Activated CD8-positive, alpha-beta memory T cell treated with anti-CD3 and anti-CD28 coated beads, Interleukin-2, amount 10 ng/mL, durations not matched to agents 7 days and 5 days (primary cell): ENCODE measurements at places on chromosomes 3 and 15. TPM values are rescaled to one million over a fixed set of nuclear protein-coding genes. Genes with fewer than 3 reads are reported as not detected.
A peak's percentile ranks its signal among the peaks of the same experiment; 100 is the strongest.

GRCh38 chr15:68543165-68544008 lies 35.4 kb upstream of the CORO2B start:
- no peak overlapping the region for H3K4me3 ChIP-seq
- H3K27me3 ChIP-seq: peaks cover 41% of the 10 kb centered on the region
- H3K4me1 ChIP-seq: peaks cover 3% of the 10 kb centered on the region
- no peak for DNase-seq
- no peak overlapping the region for H3K27ac ChIP-seq

- no peak for DNase-seq
- no peaks in the 10 kb centered on the region for H3K4me1 ChIP-seq
- no peak overlapping the region for H3K27ac ChIP-seq
- H3K4me3 ChIP-seq: no peak overlapping the region
Observed at GRCh38 chr3:144265542-144266100, 294.0 kb downstream of the DIPK2A start.

Gene SLC27A2
- 36.4 TPM for total RNA-seq

- no peaks in the 10 kb centered on the region for H3K4me1 ChIP-seq
- no peak overlapping the region for H3K4me3 ChIP-seq
- peaks cover 64% of the 10 kb centered on the region for H3K27me3 ChIP-seq
- H3K27ac ChIP-seq: no peak overlapping the region
- H3K36me3 ChIP-seq: no peaks in the 10 kb centered on the region
Observed at GRCh38 chr15:44034933-44035624, 160.0 kb downstream of the FRMD5 start.

DNA sequence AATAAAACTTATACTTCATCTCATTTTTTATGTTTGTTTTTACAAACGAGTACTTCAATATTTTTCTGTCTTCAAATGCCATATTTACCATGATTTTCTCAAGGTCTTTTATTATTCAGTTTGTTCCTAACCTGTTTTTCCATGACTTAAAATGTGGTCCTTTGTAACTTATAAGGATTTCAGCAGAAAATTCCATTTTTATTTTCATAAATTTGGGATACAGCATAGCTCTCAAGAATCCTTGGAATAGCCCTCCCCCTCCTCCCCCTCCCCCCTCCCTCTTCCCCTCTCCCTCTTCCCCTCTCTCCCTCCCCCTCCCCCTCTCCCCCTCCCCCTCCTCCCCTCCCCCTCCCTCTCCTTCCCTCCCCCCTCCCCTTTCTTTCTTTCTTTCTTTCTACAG lies 14.9 kb upstream of the STX19 start:
- no peak overlapping the region for H3K4me3 ChIP-seq
- H3K27me3 ChIP-seq: no peaks in the 10 kb centered on the region
- no peaks in the 10 kb centered on the region for H3K4me1 ChIP-seq
- H3K27ac ChIP-seq: no peak overlapping the region
- H3K36me3 ChIP-seq: peaks cover 21% of the 10 kb centered on the region

DNA sequence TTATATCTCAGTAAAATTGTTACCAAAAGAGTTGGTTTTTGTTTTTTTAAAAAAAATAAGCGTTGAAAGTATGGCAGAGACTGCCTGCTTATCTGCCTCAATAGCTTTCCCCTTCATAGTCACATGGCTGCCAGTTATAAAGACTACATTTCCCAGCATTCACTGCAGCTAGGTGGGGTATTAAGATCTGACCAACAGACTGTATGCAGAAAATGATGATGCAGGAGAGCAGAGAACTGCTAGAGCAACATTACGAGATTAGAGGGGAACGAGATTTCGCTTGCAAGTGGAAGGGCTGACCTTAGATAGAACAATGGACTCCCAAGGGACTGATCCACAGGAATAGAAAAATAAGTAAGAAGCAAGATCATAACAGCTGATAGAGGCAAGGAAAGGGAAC lies 14.3 kb downstream of the RHOA start:
- no peak for DNase-seq
- H3K4me1 ChIP-seq: peaks cover 62% of the 10 kb centered on the region
- no peaks in the 10 kb centered on the region for H3K27me3 ChIP-seq
- H3K4me3 ChIP-seq: no peak overlapping the region
- H3K27ac ChIP-seq: peak overlapping the region; percentile 30
- peaks cover 52% of the 10 kb centered on the region for H3K36me3 ChIP-seq

GRCh38 chr3:86991840-86992435 lies 989 bp upstream of the VGLL3 start:
- H3K27ac ChIP-seq: no peak overlapping the region
- DNase-seq: no peak
- no peaks in the 10 kb centered on the region for H3K36me3 ChIP-seq
- no peak overlapping the region for H3K4me3 ChIP-seq
- H3K27me3 ChIP-seq: peaks cover 25% of the 10 kb centered on the region

- peak; percentile 69 for DNase-seq
- H3K4me3 ChIP-seq: no peak overlapping the region
- H3K36me3 ChIP-seq: peaks cover 2% of the 10 kb centered on the region
- H3K27me3 ChIP-seq: peaks cover 54% of the 10 kb centered on the region
- H3K27ac ChIP-seq: peak overlapping the region; percentile 17
Observed at GRCh38 chr15:91311986-91312385, 211.9 kb downstream of the SV2B start.

DNA sequence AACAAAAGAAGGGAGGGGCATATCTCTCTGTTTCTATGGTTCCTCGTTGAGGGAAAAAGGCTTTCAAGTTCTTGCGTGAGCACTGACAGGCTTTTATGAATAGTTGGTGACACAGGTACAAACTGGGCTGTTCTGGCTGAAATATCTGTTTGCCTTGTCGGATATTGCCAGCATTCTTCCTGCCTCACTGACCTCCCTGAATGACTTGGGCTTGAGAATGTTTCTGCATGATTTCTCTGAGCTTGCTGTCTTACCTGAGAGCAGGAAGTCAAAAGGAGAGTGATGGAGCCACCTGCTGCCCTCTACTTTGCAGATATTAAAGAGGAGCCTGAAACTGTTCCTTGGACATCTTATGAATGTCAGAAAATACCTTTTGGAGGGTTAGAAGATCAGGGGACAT lies 4.8 kb downstream of the GCNT3 start:
- H3K27me3 ChIP-seq: peaks cover 45% of the 10 kb centered on the region
- peaks cover 3% of the 10 kb centered on the region for H3K36me3 ChIP-seq
- no peak overlapping the region for H3K4me3 ChIP-seq

- H3K36me3 ChIP-seq: no peaks in the 10 kb centered on the region
- no peak overlapping the region for H3K4me3 ChIP-seq
- no peaks in the 10 kb centered on the region for H3K4me1 ChIP-seq
- H3K27ac ChIP-seq: no peak overlapping the region
Observed at GRCh38 chr3:190074817-190075216, 45.9 kb downstream of the P3H2 start.

DNA sequence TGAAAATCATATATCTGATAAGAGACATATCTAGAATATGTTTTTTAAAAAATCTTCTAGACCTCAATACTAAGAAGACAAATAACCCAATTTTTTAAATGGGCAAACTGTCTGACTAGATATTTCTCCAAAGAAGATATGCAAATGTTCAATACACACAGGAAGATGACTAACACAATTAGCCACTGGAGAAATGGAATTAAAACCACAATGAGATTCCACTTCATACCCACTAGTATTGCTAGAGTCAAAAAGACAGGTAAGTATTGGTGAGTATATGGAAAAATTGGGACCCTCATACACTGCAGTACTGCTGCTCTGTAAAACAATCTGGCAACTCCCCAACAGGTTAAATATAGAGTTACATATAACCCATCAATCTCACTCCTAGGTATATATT lies 33.1 kb upstream of the TOPAZ1 start:
- peaks cover 32% of the 10 kb centered on the region for H3K27me3 ChIP-seq
- H3K4me1 ChIP-seq: peaks cover 2% of the 10 kb centered on the region
- no peak overlapping the region for H3K27ac ChIP-seq

Gene TBCCD1
- 16.6 TPM for total RNA-seq

GRCh38 chr3:61796911-61797310 lies 235.5 kb downstream of the PTPRG start:
- no peaks in the 10 kb centered on the region for H3K4me1 ChIP-seq
- DNase-seq: no peak
- no peak overlapping the region for H3K27ac ChIP-seq
- H3K27me3 ChIP-seq: no peaks in the 10 kb centered on the region
- no peaks in the 10 kb centered on the region for H3K36me3 ChIP-seq

GRCh38 chr15:70264014-70264582 lies 166.4 kb upstream of the TLE3 start:
- no peak for DNase-seq
- no peak overlapping the region for H3K27ac ChIP-seq
- H3K4me3 ChIP-seq: no peak overlapping the region

DNA sequence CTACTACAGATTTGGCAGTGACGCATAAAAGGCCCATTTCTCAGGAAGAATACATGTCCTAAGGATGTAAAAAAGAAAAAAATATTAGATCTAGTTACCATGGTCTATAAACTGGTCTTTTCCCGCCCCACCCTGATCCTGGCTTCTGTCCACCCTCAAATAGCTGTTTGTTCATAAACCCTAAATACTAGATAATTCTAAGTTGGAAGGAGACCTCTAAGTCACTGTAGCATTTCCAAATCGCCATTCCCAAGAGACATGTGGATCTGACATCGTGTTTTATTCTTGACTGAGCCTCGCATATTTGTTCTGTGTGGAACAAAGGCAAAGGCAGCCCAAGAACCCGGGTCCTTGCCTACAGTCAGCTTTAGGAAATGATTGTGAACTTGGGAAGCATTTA lies 49.0 kb downstream of the LMCD1 start:
- no peak overlapping the region for H3K4me3 ChIP-seq
- no peaks in the 10 kb centered on the region for H3K36me3 ChIP-seq
- H3K4me1 ChIP-seq: no peaks in the 10 kb centered on the region
- DNase-seq: no peak
- no peaks in the 10 kb centered on the region for H3K27me3 ChIP-seq
- H3K27ac ChIP-seq: no peak overlapping the region

GRCh38 chr15:67783303-67783702 lies 42.0 kb upstream of the SKOR1 start:
- H3K36me3 ChIP-seq: peaks cover 3% of the 10 kb centered on the region
- no peak overlapping the region for H3K4me3 ChIP-seq
- H3K4me1 ChIP-seq: peaks cover 22% of the 10 kb centered on the region
- peak overlapping the region; percentile 57 for H3K27ac ChIP-seq

- peaks cover 57% of the 10 kb centered on the region for H3K27me3 ChIP-seq
- peak overlapping the region; percentile 41 for H3K27ac ChIP-seq
- no peaks in the 10 kb centered on the region for H3K36me3 ChIP-seq
- peaks cover 19% of the 10 kb centered on the region for H3K4me1 ChIP-seq
Observed at GRCh38 chr15:80695911-80696661, 976 bp downstream of the ABHD17C start.

- H3K27me3 ChIP-seq: peaks cover 17% of the 10 kb centered on the region
- no peaks in the 10 kb centered on the region for H3K36me3 ChIP-seq
- no peak for DNase-seq
- no peak overlapping the region for H3K27ac ChIP-seq
- no peak overlapping the region for H3K4me3 ChIP-seq
- no peaks in the 10 kb centered on the region for H3K4me1 ChIP-seq
Observed at GRCh38 chr3:172726380-172726779, 15.5 kb upstream of the NCEH1 start.

DNA sequence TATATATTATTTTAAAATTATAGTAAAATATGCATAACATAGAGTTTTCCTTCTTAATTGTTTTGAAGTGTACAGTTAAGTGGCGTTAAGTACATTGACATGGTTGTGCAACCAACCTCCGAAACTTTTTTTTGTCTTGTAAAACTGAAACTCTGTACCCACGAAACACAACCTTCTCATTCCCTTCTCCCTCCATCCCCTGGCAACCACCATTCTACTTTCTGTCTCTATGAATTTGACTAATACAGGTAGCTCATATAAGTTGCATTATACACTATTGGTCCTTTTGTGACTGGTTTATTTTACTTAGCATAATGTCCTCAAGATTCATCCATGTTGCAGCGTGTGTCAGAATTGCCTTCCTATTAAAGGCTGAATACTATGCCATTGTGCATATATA lies 179.4 kb downstream of the SATB1 start:
- H3K27me3 ChIP-seq: peaks cover 43% of the 10 kb centered on the region
- no peaks in the 10 kb centered on the region for H3K36me3 ChIP-seq
- H3K4me1 ChIP-seq: peaks cover 9% of the 10 kb centered on the region

GRCh38 chr3:57464801-57465200 lies 79.3 kb downstream of the DNAH12 start:
- no peak for DNase-seq
- H3K27ac ChIP-seq: no peak overlapping the region
- no peak overlapping the region for H3K4me3 ChIP-seq
- H3K4me1 ChIP-seq: no peaks in the 10 kb centered on the region
- H3K27me3 ChIP-seq: peaks cover 15% of the 10 kb centered on the region

- DNase-seq: no peak
- no peak overlapping the region for H3K4me3 ChIP-seq
- H3K36me3 ChIP-seq: no peaks in the 10 kb centered on the region
- no peaks in the 10 kb centered on the region for H3K27me3 ChIP-seq
Observed at GRCh38 chr3:59320080-59320479, 270.3 kb upstream of the CFAP20DC start.

DNA sequence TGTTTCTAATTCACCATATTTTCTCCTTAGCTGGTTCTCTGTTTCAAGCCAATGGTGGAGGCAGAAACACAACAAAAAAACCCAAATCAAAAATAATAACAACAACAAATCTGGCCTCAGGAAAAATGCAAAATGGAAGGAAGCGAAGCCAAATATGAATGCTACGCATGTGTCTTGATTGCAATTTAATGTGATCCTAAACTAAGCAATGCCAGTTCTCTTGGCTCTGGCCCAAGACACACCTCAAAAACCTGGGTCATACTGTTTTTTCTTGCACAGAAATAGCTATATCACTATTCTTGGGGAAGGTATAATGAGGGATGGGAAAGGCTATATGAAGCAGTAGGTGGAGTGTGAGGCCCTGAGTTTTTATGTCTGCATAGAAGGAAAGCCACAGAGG lies 724.7 kb downstream of the AGBL1 start:
- H3K27me3 ChIP-seq: no peaks in the 10 kb centered on the region
- no peak overlapping the region for H3K27ac ChIP-seq
- H3K4me1 ChIP-seq: no peaks in the 10 kb centered on the region

DNA sequence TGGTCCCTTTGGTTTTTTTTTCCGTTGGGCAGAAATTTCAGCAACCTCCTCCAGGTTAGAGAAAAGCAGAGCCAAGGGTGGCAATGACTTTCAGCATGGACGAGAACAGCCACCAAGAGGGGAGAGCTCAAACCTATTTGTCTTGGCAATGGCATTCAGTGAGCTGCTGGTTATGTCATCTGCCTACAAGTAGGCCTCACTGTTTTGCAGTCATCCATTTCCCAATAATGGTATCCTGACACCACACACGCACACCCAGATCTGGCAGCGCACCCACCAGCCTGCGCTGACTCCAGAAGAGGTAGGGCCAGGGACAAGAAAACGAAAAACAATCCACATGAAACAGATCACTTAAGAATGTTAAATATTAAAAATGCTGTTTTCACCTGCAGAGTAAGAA lies 92.3 kb downstream of the MAGI1 start:
- H3K36me3 ChIP-seq: no peaks in the 10 kb centered on the region
- no peaks in the 10 kb centered on the region for H3K4me1 ChIP-seq
- DNase-seq: no peak
- no peak overlapping the region for H3K27ac ChIP-seq
- peaks cover 4% of the 10 kb centered on the region for H3K27me3 ChIP-seq
- H3K4me3 ChIP-seq: no peak overlapping the region

Gene WNT7A
- total RNA-seq: not detected

- H3K4me3 ChIP-seq: no peak overlapping the region
- DNase-seq: no peak
- H3K36me3 ChIP-seq: no peaks in the 10 kb centered on the region
- H3K27ac ChIP-seq: no peak overlapping the region
Observed at GRCh38 chr3:173993299-173993698, 595.8 kb downstream of the NLGN1 start.

Gene ROBO2
- not detected for total RNA-seq

- H3K4me1 ChIP-seq: peaks cover 12% of the 10 kb centered on the region
- DNase-seq: no peak
- peaks cover 5% of the 10 kb centered on the region for H3K36me3 ChIP-seq
- no peak overlapping the region for H3K4me3 ChIP-seq
- no peak overlapping the region for H3K27ac ChIP-seq
Observed at GRCh38 chr15:60010858-60011257, 6.7 kb downstream of the FOXB1 start.
